ENCODE measurements at places on chromosomes 11 and 22.

DNA sequence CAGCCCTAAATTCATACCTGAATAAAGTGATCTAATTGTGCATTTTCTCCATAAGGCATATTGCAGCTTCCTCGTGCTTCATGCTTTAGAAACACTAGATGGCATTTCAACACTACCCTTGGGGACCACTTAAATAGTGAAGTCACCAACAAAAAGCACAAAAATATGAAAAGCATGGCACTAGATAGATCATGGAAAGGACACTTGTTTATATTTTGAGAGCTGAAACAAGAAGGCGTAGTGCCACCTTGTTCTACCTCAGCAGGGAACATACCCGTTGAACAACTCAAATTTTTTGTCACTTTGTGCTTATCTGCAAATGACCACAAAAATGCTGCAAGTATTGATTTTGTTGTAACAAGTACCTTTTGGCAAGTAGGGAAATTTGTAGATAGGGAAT is 8.6 kb downstream of the TBCEL start:
- DNase-seq, result no peak

GRCh38 chr11:77152846-77153245 is 24.8 kb downstream of the MYO7A start:
- no peak for DNase-seq

- DNase-seq, result no peak
Observed at GRCh38 chr11:33892906-33893594, 1.2 kb upstream of the LMO2 start.

- DNase-seq, result no peak
Observed at GRCh38 chr11:116279511-116279910, 493.3 kb downstream of the BUD13 start.

- no peak for DNase-seq
Observed at GRCh38 chr22:20229916-20230775, 38.0 kb downstream of the RTN4R start.

DNA sequence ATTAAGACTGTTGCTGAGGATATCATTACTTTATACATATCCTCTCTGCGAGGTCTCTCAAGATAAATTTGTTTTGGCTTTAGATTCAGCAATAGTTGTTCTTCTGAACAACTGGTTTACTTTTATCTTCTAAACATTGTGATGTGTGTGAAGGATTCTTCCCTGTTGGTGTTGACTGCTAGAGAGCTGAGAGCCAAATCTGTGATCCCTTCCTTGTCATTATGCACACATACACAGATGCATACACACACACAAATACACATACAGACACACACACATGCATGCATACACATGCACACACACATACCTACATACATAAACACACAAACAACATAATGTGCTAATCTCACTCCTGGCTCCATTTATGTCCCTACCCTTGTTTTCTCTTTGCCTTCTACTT is 137.0 kb downstream of the SNX19 start:
- no peak for DNase-seq

DNA sequence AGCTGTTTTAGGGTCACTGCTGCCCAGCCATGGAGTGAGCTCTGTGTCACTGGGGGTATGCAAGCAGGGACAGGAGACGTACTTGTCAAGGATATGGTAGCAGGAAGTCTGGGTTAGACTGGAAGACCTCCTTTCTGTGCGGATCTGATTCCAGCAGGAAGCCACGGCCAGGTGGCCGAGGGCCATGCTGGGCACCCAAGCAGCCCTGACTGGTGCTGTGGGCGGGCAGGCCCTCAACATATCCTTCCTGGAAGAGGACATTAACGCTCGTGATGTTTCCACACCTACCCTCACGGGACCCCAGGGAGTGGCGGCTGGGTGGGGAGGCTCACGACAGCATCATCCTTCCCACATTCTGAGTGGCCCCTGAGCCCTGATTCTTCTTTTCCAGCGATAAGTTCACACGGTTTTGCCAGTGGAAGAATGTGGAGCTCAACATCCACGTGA is 8.7 kb upstream of the ANKRD13D start:
- DNase-seq, result no peak

DNA sequence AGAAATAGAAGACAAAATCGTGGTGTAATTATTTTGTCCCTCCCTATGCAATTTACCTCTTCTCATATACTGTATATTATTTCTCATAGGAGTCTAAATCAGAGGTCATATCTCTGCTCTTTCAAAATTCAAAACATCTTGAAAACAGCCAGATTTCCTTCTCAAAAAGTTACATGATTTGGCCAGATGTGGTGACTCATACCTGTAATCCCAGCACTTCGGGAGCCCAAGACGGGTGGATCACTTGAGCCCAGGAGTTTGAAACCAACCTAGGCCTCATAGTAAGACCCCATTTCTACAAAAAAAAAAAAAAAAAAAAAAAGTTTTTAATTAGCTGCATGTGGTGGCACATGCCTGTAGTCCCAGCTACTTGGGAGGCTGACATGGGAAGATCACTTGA is 29.0 kb upstream of the DNAJB7 start:
- DNase-seq, result no peak

DNA sequence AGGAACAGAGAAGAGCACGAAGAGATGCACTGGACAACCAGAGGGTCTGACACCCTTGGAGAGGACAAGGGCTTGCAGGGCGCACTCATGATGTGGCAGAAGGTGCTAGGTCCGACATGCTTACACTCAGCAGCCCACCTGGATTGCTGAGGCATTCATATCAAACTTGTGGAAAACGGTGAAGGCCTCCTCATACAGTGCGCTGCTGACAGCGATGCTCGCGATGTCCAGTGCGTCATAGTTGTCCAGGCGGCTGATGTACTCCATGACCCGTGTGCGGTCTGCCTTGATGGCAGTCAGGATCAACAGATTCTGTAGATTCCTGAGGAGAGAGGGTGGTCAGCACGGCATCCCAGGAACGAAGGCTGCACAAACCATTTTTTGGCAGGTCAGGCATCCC is 31.7 kb upstream of the SLC25A1 start:
- no peak for DNase-seq

GRCh38 chr22:44192816-44193534 is 12.2 kb downstream of the PARVG start:
- DNase-seq, result no peak

- DNase-seq, result no peak
Observed at GRCh38 chr11:116176484-116177005, 596.2 kb downstream of the BUD13 start.

- no peak for DNase-seq
Observed at GRCh38 chr11:75267171-75267970, 26.8 kb downstream of the TPBGL start.

- no peak for DNase-seq
Observed at GRCh38 chr11:45405916-45406670, 120.0 kb upstream of the SYT13 start.

- no peak for DNase-seq
Observed at GRCh38 chr11:100574894-100575769, 112.0 kb upstream of the ARHGAP42 start.

GRCh38 chr11:108985945-108986279 is 321.0 kb downstream of the DDX10 start:
- no peak for DNase-seq

GRCh38 chr22:35850831-35851230 is 133.2 kb downstream of the APOL5 start:
- no peak for DNase-seq

GRCh38 chr11:102289592-102289991 is 27.7 kb upstream of the BIRC3 start:
- no peak for DNase-seq

- no peak for DNase-seq
Observed at GRCh38 chr11:4049006-4049405, 45.6 kb upstream of the RRM1 start.

GRCh38 chr11:128933481-128934178 is 9.0 kb downstream of the TP53AIP1 start:
- no peak for DNase-seq

GRCh38 chr11:10204021-10204420 is 90.0 kb downstream of the SBF2 start:
- DNase-seq, result no peak

DNA sequence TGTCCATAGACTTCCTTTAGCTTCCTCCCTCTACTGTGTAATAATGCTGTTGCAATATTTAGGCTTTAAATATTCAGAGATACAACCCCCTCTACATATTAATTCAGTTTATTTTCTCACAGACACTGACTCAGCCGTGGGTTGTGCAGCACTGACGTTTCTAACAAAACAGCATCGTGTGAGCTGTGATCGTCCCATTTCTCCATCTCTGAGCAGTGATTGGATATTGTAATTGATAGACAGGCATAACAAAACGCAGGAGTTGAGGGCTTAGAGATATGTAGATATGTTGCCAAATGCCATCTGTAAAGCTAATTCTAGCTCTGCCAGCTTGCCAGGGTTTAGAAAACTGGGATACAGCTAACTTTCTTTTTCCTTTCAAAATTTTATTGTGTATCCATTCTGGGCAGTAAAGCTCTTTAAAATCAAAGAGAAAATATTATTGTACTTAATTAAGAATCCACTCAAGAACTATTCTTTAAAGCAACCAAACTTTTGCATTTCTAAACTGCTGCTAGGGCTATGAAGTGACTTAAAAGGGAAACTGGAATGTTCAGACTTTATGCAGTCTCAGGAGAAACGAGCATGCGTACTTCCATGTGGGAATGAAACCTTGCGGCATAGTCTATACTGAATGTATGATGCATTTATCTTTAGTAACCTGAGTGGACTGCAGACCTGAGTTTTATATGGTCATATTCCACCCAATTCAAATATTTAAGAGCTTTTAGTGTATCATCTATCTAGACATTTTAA is 22.7 kb downstream of the BTBD10 start:
- DNase-seq, result no peak

GRCh38 chr11:123707606-123708205 is 33.8 kb downstream of the ZNF202 start:
- DNase-seq, result peak; percentile 50

DNA sequence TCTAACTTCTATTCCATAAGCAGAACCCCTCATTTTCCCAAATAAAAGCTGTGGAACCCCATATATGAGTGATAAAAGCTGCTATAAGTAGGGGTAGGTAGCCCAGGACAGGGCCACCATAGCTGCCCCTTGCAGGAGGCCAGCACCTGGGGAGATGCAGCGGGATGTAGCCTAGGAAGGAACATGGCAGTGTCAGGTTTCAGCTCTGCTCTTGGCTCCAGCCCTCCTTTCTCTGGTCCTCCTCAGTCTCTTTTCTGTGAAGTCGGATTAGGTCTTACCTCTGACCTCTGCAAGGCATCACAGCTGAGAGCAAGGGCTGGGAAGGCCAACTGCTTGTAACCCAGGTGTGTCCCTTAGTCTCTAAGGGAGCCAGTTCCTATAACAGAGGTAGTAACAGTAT is 135.6 kb downstream of the NAV2 start:
- DNase-seq, result no peak

- DNase-seq, result peak; percentile 19
Observed at GRCh38 chr22:31346733-31347250, 646 bp upstream of the PATZ1 start.

- DNase-seq, result no peak
Observed at GRCh38 chr22:19449422-19449767, 1.9 kb upstream of the C22orf39 start.

DNA sequence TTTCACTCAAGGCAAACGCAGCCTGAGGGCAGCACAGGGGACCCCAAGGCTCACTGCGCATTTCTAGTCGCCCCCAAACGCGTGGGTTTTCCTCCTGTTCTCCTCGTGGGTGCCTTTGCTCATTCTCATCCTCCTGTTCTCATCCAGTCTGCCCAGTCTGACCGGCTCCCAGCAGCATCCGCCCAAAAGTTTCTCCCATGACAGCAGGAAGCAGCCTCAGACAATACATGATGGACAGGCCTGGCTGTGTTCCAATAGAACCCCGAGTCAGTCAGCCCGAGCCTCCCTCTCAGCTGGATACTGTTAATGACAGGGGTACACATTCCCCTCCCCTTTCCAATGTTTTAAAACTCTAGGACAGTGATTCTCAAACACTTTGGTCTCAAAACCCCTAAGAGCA is 22.5 kb upstream of the KRTAP5-7 start:
- DNase-seq, result no peak

GRCh38 chr22:38230108-38230825 is 28.5 kb downstream of the MAFF start:
- DNase-seq, result peak; percentile 9

- DNase-seq, result no peak
Observed at GRCh38 chr11:20910733-20911132, 241.3 kb downstream of the NELL1 start.

DNA sequence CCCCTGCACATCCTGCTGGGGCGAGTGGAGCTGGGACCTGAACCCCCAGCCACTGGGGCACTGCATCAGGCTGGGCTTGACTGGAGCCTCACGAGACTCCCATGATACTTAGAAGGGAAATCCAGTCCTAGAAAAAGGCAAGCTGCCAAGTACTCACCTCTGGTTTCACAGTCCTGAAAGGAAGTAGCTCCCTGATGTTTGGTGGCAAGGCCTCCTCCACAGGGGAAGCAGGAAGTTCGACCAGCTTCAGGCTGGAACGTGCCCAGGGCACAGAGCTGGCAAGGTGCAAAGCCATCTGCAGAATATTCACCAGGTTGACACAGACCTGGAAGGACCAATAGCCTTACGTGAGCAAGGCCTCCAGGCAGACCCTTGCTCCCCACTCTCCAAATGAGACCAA is 26.8 kb upstream of the NRIP3 start:
- DNase-seq, result no peak

DNA sequence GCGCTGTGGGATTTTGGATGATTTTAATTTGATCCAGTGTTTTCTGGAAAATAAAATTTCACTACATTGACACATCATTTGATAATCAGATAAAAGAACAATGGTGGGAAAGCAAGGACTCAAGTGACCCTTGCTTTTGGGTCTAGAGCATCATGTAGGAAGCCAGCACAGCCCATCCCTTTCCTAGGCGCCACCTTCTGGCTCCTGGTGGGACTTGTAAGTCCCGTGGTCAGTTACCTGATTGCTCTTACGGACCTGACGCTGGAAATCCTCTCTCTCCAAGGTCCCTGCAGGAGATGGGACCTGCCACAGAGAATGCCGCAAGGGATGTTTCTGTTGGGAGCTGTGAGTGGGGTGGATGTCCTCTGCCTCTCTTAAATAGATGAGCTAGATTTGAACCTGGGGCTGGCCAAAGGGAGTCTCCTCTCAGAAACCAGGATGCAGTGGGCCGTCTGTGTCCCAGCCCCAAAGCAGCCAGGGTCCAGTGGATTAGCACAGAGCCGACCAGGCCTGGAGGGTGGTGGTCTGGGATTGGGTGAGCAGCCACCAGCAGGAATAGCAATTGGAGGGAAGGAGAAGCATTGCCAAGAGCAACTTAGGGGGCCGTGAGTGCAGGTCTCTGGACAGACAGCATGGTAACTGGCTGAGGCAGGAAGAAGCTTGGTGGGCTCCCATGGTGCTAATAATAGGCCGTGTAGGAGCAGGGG is 21.7 kb downstream of the TIMP3 start:
- no peak for DNase-seq

GRCh38 chr11:114440971-114441763 is 1.9 kb downstream of the REXO2 start:
- DNase-seq, result no peak
